ENCODE measurements at places on chromosomes 3 and 15.

DNA sequence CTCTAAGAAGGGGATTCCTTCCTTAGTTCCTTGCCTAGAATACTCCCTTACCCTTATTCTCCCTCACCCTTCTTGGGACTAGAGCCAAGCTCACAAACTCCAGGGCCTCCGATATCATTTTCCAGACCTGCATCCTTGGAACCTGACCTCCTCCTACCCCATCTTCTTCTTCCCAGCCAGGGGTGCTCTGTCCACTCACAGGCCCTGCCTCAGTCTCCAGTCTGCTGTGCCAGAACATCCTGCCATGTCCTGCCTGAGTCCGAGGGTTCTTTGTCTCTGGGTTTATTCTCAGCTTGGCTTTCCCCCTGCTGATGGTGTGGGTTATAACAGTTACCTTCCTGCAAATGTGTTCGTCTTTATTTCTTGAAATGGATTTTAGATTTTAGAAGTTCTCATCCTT, 59.9 kb upstream of the MCF2L2 start:
- DNase-seq = no peak

DNA sequence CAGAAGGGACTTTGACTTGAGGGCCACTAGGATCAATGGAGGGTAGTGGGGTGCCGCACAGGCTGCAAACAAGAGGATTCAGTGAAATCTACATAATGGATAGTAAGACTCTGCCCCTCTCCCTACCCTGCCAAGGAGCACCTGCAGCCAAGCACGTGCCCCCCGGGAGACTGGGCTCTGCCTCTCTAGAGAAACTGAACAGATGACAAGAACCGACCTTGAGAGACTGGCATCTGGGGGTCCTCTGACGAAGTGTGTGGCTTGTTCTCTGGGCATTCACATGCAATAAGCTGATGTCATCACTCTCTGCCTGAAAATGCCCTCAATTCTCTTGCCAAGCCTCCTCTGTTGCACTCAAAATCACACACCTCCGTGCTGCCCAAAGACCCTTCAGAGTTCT, 132.3 kb downstream of the FAM43A start:
- no peak for DNase-seq

- no peak for DNase-seq
These were observed 11.8 kb downstream of the POLG start for GRCh38 chr15:89322822-89323221.

GRCh38 chr3:67863869-67864268, 209.5 kb upstream of the SUCLG2 start:
- no peak for DNase-seq

- no peak for DNase-seq
These were observed 1.6 kb upstream of the SYNM start for GRCh38 chr15:99103279-99103678.

GRCh38 chr3:124121379-124122312, 129.7 kb upstream of the ROPN1 start:
- no peak for DNase-seq

DNA sequence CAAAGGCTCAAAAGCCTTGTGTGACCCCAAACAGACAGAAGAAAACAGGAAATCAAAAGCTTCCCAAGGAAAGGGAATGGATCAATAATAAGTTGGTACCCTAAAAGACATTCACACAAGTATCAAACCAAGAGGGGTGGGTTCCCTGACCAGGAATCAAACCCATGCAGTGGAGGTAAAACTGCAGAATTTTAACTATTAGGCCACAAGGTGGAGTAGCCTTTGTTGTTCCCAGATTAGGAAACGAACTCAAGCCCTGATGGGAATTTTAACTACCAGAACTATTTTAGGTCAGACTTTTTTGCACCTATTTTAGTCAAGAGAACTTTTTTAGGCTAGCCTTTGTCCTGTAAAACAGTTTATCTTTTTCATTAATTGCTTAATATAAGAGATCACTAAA, 31.4 kb downstream of the SETMAR start:
- no peak for DNase-seq

DNA sequence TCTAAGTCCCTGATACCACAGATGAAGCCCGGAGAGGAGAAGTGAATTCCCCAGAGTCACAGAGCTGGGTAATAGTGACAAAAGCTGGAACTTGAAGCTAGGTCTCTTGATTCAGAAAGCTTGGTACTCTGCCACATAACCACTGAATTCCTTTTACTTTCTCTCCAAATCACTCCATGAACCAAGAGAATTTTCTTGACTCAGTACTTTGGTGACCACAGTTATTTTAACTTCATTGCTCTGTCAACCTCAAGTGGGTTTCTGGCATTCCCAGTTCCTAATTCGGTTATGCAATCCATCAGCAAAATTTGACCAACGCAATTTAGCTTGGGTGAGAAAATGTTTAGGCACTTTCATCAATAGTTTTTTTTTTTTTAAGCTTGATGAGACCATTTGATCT, 61.0 kb upstream of the PPARG start:
- DNase-seq = no peak

- no peak for DNase-seq
These were observed 171.6 kb downstream of the PPM1L start for GRCh38 chr3:160927620-160928019.

DNA sequence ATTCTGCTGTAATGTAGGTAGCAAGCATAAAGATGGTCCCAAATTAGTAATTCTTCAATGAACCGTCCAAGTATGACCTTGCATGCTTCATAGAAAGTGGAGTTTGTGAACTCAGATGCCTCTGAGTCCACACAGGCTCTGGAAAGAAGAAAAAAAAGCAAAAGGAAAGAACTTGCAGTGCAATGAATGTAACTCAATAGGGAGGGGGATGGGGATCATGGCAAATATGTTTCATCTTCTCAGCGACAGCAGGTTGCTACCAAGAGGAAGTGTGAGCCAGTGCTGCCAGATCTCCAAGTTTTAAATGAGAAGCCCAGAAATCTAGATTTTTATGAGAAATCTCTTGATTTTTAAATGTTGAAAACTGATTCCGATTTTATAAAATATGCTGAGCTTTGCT, 50.3 kb downstream of the IL20RB start:
- DNase-seq = no peak

- DNase-seq = no peak
These were observed 171.7 kb downstream of the FNDC3B start for GRCh38 chr3:172211123-172211522.

DNA sequence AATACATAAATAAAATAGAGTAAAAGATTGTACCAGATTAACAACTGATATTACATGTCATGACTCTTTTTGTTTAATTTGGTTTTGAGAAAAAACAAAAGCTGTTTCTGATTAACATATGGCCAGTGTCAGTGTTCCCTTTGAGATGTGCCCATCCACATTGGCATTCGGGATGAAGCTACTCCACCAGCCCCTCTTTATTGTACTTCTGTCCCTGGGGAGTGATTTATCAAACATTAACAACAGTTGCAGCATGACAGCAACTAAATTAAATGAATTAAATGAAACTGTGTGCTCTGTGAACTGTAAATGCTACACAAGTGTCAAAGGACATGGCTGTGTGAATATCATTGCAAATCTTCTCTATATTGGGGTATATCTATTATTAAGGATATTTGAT, 25.9 kb upstream of the MTMR10 start:
- no peak for DNase-seq

- no peak for DNase-seq
These were observed 5.2 kb upstream of the TOPAZ1 start for GRCh38 chr3:44236485-44236908.

GRCh38 chr3:67529915-67530314, 124.5 kb downstream of the SUCLG2 start:
- DNase-seq = no peak

DNA sequence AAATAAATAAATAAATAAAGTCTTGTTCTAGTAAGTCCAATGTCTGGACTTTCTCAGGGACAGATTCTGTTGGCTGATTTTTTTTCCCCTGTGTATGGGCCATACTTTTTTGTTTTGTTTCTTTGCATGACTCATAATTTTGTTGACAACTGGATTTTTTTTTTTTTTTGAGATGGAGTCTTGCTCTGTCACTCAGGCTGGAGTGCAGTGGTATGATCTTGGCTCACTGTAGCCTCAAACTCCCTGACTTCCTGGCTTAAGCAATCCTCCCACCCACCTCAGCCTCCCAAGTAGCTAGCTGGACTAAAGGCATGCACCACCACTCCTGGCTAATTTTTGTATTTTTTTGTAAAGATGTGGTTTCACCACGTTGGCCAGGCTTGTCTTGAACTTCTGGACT, 38.9 kb downstream of the TICRR start:
- DNase-seq = no peak

DNA sequence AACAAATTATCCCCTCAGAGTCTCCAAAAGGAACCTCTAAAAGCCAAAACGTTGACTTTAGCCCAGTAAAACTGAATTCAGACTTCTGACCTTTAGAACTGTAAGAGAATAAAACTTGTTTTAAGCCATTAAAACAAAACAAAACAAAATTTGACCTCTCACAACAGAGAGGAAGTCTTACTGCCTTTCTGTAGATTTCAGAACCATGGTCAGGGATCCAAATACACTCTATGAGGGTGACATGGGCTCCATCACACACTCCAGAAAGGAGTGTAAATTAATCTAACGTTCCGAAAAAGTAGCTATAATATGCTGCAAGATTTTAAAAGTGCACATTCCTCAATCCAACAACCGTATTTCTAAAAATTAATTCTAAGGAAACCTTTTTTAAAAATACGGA, 19.2 kb upstream of the RPL14 start:
- DNase-seq = no peak

DNA sequence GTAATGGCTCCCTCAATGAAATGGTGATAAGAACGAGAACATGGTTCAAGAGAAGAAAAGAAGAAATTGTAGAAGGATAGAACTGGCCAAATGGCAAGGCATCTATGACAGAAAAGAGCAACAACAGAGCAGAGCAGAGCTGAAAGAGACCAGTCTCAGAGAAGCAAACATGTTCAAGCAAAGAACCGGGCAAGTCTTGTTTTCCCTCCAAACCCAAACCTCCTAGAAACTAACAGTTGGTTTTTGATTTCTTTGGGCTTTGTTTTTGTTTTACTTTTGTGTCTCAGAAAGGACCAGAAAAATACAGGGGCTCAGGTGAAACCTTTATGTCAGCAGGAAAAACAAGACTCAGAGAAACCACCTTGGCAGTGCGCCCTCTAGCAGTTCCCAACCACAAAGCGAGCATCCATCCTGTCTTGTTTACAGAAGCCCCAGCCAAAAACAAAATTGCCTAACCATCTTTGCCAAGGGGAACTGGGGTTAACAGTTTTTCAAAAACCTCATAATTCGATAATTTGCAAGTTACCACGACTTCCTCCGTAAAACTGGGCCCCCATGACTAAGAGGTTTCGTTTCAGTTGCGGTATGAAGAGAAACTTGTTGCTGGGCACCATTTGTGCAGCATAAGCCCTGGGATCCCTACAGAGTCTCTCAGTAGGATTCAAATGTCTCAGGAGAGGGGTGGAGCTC, 159.2 kb upstream of the SLC24A5 start:
- no peak for DNase-seq

GRCh38 chr3:134229038-134229437, 21.6 kb downstream of the RYK start:
- DNase-seq = no peak

DNA sequence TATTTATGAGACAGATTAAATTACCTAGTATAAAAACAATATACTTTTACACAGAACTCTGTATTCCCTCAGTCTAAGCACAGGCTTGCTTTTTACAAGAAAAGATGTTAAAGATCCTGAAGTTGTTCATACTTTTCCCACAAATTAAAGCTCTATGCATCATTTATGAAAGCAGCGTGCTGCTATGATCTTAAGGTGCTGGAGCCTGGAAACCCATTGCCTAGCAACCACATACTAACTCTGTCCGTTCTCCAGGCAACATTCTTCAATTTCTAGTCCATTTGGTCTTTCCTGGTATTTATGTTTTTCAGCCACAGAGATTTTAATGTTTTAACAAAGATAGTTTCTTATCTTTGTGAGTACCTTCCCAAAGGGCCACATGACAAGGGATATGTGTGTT, 312.0 kb downstream of the DOCK3 start:
- no peak for DNase-seq

DNA sequence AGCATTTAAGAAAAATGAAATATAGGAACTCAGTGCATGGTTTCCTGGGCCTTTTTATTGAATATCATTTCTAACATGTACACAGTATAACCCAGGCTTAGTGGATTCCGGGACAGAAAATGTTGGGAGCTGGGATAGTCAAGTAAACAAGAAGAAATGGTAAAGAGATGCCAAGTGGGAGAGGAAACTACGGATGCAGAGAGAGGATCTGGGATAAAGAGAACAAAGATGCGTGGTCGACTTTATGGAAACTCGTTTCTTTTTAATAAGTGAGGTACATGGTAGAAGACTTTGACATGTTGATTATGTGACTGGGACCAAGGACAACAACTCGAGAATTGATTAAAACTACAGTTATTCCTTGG, 1.2 kb upstream of the GPR176 start:
- DNase-seq = no peak

- DNase-seq = no peak
These were observed 243.2 kb upstream of the RGMA start for GRCh38 chr15:93332168-93332553.

GRCh38 chr3:140376136-140376889, 301.6 kb upstream of the TRIM42 start:
- no peak for DNase-seq
